HFFc6 (cell line): ENCODE measurements at places on chromosomes 3 and 15.
A peak's percentile ranks its signal among the peaks of the same experiment; 100 is the strongest.

DNA sequence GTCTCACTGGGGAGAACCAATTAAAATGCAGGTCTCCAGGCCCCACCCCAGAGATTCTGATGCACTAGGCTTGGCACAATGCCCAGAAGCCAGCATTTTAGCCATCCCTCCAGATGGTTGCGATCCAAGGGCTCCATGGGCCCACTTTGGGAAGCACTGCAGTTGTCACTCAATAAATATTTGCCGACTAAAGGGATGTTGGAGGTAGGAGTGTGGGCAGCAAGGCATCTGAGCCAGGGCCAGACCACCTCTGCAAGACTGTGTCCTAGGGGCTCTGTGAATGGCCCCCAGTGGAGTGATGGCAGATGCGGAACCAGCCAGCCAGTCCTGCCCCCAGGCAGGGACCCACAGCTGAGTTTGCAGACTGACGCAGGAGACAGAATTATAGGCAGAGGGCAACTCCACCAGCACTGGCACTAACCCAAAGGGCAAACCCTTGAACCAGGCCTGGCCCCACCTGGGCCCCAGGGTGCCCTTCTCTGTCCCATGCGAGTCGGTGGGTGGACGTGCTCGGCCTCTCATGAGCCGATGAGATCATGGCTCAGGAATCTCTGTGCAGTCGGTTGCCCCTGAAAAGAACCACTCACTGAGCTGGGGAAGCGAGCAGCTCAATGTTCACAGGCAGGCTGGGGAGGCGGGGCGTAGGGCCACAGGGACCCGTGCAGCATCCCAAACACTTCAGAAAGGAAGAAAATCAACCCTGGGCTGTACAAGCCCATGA is 49.7 kb downstream of the SEMA5B start:
- DNase-seq = peak; percentile 47

GRCh38 chr15:89828281-89829145 is 13.9 kb upstream of the ANPEP start:
- DNase-seq = peak; percentile 74

DNA sequence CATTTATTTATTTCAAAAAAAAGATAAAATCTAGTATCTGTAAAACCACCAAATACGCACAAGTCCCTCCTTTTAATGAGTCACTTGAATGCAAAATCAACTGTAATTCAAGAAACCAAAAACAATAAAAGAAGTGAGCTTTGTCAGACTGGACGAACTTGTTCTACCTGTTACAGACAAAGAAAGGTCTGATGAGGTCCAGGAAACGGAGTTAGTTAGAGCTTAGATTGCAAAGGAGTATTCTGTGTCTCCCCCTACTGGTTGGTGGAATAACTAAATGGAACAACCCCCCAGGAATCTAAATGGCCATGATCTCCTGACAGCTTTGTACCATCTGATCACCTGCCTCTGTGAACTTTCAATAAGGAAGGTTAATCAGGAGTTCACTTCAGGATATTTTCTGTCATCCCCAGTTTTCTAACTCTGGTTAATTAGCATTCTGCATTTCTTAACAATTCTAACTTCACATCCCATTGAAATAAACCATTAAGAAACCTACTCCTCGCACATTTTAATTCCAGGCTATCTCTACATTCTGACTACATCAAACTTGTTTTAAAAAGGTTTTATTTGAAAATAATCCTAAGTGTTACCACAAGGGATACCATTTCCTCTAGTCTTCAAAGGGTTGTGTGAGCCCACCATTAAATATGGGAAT is 333.0 kb upstream of the SATB1 start:
- no peak for DNase-seq

DNA sequence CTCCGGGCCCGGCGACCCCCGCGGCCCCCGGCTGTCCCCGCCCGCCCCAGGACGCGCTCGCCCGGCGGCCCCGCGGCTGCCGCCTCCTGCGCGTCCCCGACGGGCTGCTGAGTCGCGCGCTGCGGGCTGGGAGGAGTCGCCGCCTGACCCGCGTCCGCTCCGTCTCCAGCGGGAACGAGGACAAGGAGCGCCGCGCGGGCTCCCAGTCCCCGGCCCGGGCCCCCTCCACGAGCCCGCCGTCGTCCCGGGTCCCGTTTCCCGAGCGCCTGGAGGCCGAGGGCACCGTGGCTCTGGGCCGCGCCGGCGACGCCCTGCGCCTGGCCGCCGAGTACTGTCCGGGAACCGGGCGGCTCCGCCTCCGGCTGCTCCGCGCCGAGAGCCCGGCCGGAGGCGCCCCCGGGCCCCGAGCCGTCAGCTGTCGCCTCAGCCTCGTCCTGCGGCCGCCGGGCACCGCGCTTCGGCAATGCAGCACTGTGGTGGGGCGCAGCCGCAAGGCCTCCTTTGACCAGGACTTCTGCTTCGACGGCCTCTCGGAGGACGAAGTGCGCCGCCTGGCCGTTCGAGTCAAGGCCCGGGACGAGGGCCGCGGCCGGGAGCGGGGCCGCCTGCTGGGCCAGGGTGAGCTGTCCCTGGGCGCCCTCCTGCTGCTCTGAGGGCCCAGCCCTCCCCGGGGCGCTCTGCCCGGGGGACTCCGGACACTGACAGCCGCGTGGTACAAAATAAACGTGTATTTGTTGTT is 1.5 kb downstream of the C2CD4A start:
- no peak for DNase-seq

DNA sequence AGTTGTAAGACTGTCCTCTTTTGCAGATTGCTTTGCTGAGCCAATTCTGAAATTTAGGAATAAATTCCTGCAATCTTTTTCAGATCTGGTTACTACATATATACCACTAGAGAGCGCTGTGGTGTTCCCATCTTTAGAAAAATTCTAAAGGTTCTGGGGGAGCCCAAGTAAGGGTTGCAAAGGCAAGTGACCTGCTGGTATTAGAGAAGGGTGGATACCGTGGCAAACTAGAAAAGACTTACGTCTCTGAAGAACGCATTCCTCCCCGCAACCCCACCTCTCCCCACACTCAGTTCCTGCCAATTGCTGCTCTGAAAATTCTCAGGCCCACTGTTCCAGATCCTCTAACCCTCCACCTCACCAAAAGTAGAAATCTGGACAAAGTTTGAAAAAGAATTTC is 48.5 kb downstream of the EFHB start:
- DNase-seq = peak; percentile 39

GRCh38 chr3:143596957-143597642 is 251.2 kb downstream of the SLC9A9 start:
- no peak for DNase-seq

DNA sequence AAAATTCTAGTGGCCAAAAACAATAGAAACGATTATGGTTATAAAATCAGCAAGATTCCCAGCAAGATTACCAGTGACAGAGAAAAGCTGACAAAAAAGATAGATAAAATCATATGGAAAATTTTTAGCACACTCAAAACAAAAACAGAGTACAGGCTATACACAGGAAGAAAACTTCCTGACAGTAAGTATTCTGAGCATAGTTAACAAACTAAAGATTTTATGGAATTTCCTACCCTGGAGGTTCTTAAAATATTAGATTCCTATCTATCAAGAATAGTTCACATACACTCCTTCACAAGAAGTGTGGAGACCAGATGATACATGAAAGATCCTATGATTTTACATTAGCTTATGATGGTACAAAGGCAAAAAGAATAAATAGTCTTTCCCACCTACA is 50.8 kb downstream of the ZNF148 start:
- DNase-seq = no peak

- DNase-seq = no peak
Measured at GRCh38 chr15:27223179-27223578, 252.2 kb downstream of the GABRG3 start.

- no peak for DNase-seq
Measured at GRCh38 chr3:140180603-140181002, 245.6 kb downstream of the CLSTN2 start.

DNA sequence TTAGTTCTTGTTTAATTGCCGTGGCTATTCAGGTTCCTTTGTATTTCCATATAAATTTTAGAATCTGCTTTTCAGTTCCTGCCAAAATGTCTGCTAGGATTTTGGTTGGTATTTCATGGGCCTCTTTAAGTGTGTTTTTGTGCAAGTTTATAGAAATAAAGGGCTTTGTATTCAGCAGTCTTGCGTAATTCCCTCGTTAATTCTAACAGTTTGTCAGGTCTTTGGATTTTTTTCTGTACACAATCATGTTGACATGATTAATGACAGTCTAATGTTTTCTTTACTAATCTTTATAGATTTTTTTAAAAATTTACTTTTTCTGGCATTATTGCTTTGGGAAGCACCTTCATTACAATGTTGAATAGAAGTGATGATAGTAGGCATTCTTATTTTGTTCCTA is 120.9 kb downstream of the NEK11 start:
- no peak for DNase-seq

DNA sequence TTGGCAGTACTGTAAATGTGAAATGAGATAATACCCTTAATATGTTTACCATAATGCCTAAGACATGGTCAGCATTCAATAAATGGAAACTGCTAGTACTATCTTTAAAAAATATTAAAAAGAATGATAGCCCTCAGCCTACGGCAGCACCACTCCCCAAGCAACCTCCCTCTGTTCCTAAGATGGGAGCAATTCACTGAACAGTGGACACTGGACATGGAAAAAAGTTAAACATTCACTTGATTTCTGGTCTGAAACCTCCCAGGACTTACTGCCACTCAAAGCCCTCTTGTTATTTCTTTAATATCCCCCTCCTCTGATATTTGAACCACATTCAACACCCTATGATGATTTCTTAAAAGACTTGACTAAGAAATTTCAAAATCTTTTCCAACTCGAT is 27.0 kb downstream of the NEK4 start:
- DNase-seq = no peak

DNA sequence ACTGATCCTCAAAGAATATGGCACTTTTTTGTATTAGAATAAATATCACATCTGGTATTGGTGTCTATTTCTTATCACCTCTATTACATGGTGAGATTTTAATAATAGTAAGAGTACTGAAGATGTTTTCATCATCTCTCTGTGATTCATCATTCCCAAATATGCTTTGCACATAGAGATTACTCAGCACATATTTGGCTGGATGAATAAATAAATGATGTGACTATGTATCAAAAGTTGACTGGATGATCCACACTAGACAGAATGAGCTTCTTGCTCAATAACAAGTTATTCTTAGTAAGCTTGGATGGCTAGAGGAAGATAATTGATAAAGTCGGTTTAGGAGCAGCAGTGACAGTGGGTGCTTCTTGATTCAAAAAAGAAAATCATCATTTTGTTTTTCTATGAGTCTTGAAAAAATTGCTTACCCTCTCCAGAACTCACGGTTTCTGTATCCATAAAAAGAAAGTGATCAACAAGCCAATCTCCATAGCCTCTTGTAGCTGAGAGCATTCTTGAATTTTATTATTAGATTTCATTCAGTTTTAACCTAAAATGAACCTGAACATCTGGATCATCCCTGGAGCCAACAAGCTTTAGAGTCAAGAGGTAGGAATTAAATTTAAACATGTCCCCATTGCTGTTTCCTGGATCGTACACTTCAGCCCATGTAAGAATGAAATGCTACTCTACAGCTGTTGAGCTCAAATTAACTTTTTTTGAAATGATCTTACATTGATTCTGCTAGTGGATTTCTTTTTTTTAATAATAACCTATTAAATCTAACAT is 104.8 kb upstream of the OSTN start:
- DNase-seq = peak; percentile 66

GRCh38 chr3:151314137-151314536 is 2.5 kb downstream of the GPR87 start:
- DNase-seq = no peak

DNA sequence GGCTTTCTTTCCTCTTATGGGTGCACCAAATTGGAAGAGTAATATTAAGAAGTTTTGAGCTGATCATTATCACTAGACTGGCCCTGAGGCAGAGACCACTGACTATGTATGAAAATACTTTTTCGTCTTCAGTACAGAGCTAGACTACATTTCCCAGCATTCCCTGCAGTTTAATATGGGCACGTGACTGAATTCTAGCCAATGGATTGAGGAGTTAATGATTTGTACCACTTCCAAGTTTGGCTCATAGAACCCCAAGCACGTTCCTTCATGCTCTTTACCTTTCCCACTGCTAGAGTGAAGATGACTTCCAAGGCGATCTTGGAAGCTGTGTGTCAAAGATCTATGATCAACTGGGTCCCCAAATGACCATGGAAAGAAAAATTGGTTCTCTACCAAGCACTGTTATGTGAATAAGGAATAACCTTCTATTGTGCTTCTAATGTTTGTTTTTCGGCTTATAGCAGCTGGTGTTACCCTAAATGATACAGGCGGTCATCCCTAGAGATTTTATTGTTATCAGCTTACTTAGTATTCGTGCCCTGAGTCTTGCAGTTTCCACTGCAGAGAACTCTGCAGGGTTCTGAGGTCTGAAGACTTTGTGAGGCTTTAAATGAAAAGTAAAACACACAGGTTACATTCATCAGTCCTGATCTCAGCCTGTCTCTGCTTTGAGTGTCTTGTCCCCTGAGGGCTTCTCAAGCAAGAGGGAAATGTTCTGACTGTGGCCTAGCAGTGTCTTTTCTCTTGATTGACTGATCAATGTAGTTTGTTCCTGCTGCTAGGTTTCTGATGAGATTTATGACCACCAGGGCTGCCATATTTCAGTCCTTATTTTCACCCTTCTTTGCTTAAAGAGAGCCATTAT is 486.8 kb downstream of the PDCD6IP start:
- no peak for DNase-seq

GRCh38 chr3:152185891-152186630 is 82.7 kb upstream of the MBNL1 start:
- DNase-seq = no peak

- DNase-seq = peak; percentile 47
Measured at GRCh38 chr15:75455982-75456531, 4.6 kb upstream of the SIN3A start.

DNA sequence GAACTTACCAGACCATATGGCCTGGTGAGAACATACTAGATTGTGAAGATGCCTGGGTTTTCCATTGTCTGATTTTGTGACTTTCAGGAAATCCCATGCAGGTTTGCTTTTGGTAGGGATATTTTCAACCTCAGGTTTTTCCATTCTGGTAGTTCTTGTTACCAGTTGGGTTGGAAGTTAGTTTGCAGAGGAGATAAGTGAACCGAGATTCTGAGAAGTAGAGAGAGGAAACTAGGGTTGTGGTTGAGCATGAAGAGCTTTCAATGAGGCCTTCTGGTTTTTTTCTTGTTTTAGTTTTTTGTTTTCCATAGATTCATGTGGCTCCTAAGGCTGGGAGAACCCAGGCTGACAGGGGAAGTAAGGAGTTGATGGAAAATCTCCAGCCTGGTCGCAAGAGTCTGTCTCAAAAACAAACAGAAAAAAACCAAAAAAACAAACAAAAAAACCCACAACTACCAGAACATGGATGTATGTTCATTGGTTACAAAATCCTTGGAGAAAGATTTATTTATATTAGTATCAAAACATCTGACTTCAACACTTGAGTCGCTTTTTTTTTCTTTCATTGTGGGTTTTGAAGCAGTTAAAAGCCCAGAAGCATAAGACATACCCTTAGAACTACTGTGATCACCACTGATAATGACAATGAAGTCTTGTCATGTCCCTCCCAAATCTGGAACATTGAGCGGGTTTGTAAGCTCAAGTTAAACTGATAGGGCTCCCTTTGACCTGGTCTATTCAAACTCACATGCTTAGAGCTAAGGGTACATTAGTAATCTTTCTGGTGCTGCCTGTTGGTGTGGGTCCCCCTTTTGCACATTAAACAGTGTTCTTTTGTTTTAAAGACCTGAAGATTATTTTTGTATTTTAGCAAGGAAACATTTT is 3.2 kb downstream of the GPR171 start:
- DNase-seq = no peak

GRCh38 chr3:38049358-38050126 is 10.5 kb downstream of the DLEC1 start:
- no peak for DNase-seq

- DNase-seq = no peak
Measured at GRCh38 chr3:52313774-52314188, 2.3 kb upstream of the DNAH1 start.
